Left hindlimb (tissue), 1 donor: ENCODE measurements at places on chromosomes 3 and 15.

DNA sequence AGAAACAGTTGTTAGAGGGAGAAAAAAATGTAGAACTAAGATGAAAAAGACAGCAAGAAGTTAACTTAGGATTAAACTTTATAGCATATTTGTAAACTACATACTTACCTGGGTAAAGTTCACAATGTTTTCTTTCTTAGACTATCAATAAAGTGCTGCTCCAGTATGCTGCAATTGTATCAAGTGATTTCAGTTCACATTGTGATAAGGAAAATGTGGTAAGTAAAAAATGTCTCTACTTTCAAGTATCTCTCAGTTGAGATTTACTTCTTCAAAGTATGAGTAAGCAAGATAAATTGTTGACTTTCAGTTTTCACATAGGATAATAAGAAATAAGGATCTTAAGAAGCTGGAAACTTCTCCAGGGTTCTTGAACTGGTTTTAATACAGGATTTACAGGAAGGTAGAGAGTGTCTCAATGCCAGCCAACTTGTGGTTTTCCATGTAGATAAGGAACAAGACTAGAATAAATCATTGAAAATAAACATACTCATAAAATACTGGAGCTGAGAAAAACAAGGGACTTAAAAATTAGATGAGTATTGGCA, 528.8 kb downstream of the UNC13C start:
- DNase-seq = no peak

DNA sequence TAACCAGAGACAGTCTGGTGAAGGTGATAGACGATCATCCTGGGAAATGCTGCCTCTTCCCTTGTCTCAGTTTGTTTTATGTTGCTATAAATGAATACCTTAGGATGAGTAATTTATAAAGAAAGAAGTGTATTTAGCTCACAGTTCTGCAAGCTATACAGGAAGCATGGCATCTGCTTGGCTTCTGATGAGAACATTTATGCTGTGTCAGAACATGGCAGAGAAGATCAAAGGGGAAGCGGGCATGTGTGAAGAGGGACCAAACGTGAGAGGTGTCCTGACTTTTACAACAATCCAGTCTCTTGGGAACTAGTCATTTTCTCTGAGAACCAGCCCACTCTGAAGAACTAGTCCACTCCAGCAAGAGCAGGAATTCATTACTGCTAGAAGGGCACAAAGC, 9.6 kb downstream of the CMC1 start:
- no peak for DNase-seq

GRCh38 chr3:156148946-156149381, 28.6 kb downstream of the KCNAB1 start:
- DNase-seq = no peak

DNA sequence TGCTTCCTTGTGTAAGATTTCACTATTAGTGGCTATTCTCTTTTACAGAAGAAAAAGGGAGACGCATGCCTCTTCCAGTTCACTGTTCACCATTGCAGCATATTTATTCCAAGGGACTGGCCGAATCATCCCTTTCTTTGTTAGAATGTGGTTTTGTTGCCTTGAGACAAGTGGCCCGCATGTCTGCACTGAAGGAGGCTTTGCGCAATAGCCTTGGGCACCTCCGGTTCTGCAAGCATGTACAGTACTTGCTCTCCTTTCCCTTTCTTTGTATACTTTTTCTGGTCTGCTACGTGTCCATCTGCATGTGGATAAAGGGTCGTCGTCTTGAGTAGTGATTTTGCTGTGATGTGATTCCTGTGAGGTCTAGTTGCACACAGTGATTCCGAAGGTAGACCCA, 43.0 kb downstream of the FLNB start:
- no peak for DNase-seq

- no peak for DNase-seq
Observed at GRCh38 chr15:32091505-32092380, 61.4 kb downstream of the CHRNA7 start.

DNA sequence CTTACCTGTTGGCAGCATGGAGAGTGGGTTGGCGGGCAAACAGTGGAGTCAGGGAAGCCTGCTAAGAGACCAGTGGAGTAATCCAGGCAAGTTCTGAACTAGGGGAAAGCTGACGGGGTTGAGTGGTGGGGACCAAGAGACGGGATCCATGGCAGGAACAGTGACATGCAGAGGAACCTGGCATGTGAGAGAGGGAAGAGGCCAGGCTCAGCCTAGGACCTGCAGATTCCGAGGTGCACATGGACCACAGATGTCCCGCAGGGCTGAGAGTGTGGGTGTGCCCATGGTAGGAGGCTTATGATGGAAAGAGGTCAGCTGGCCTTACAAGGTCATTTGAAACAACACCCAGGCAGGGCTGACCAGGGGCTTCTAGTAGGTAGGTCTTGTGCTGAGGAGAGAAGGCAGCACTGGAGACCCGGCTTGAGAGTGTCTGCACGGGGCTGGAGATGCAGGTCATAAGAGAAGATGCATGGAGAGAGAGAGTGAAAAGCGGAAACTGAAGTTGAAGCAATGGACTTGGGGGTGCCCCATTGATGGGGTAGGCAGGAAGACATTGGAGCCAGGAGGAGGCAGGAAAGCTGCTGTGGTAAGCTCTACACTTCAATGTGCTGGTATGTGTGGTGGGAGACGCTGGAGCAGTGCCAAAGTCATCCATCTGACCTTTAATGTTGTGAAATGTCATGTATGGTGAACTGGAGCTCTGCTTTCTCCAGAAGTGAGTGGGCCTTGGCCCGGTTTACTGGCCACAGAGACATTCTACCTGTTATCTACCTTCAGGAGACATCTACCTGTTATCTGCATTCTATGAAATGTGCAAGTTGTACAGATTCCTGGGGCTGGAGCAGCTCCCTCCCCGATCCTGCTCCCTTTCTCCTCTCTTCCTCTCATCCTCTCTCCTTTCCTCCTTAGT, 4.6 kb downstream of the SPSB4 start:
- no peak for DNase-seq

- no peak for DNase-seq
Observed at GRCh38 chr3:13166243-13167063, 93.2 kb upstream of the IQSEC1 start.

GRCh38 chr3:23402728-23403492, 199.8 kb downstream of the UBE2E2 start:
- DNase-seq = no peak

DNA sequence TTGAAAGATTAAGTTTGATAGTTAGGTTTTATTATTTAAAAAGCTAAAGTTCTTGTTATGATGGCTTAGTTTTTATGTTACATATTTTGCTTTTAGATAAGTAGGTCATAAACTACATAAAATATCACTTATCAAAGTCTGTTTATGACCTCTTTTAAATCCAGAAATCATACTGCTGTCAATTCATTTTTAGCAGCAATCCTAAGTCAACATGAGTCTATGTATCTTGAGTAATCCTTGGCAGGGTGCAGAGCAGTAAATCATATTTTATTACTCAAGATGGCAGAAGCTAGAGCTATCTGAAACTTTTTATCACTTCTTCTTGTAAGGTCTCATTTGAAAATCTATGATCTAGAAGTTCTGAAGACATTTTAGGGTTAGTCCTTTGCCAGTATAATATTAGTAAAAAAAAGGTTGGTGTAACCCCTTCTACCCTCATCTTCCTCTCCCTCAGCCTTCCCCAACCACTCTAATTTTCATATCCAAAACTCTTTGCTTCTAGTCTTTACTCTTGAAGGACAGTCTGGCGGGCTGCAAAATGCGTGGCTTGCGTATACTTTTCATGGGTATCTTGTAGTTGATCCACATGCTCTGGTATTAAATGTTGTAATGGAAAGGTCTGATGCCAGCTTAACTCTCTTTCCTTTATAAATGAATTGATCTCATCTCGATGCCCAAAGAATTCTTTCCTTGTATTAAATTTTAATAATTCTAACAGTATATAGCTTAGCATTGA, 134.0 kb upstream of the THRB start:
- DNase-seq = no peak

DNA sequence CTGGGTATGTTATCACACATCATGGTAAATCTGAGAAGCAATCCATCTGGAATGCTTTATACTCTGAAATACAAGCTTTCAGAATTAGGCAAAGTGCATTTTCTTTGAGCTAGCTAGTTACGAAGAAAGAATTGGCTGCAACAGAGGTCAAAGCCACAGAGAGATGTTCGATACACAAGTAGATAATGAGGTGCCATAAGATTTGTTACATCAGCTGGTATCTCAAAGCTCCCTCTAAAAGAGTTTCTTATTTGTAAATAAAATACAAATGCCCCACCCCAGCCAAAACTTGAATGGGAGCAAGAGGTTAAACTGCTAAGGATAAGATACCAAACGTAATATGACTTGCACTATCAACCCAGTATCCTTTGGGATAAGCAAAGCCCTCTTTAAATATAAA, 84.0 kb upstream of the SLCO3A1 start:
- DNase-seq = no peak

DNA sequence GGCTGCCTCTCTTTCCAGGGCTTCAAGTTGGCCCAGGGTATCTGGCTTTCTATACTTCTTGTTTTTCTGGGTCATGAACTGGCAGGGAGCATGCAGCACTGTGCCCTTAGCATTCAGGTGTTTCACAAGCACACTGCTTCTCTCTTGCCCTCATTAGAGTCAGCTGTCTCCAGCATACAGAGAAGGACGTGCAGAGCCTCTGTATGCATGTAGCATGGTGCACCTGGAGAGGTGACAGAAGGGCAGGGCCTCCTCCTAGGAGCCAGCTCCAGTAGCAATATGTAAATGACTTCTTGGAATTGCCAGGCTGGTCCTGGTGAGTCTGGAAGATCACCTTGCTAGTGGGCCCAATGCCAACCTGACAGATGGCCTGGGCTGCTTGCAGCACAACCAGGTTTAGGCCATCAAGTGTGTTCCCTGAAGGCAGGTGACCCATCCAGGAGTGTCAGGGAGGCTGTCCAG, 44.8 kb upstream of the ATP2C1 start:
- DNase-seq = no peak

GRCh38 chr3:49253512-49253911, 23.5 kb downstream of the C3orf62 start:
- DNase-seq = no peak

DNA sequence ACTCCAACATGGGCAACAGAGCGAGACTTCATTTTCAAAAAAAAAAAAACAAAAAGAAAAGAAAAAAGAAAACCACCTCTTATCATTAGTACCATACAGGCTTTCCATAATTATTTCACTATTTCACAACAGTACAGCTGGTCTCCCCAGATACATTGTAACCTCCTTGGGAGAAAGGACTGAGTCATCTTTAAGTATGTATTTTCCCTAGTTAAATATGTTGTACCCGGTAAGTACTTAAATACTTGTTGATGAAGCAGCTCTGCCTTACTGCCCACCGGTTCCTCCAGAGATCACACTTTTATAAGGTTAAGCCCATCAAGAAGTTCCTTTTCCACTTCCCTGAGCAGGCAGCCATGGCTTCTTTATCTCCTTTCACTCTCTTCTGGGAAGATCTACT, 789.5 kb upstream of the CFAP20DC start:
- no peak for DNase-seq
